NCI-H2081 treated with DMSO at 0.1 percent for 48 hours (cell line): ENCODE measurements at places on chromosomes 1 and 21.

DNA sequence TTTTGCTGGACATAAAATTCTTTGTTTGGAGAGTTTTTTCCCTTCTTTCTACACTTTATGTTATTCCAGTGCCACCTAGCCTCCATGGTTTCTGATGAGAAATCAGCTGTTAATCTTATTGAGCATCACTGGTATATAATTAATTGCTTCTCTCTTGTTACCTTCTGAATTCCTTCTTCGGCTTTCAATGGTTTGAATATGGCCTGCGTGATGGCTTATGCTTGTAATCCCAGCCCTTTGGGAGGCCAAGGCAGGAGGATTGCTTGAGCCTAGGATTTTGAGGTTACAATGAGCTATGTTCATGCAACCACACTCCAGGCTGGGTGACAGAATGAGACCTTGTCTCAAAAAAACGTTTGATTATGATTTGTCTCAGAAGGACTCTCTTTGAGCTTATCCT, 13.0 kb upstream of the CNIH4 start:
- DNase-seq, result no peak

GRCh38 chr21:32140151-32140550, 138.7 kb downstream of the MIS18A start:
- no peak for DNase-seq

DNA sequence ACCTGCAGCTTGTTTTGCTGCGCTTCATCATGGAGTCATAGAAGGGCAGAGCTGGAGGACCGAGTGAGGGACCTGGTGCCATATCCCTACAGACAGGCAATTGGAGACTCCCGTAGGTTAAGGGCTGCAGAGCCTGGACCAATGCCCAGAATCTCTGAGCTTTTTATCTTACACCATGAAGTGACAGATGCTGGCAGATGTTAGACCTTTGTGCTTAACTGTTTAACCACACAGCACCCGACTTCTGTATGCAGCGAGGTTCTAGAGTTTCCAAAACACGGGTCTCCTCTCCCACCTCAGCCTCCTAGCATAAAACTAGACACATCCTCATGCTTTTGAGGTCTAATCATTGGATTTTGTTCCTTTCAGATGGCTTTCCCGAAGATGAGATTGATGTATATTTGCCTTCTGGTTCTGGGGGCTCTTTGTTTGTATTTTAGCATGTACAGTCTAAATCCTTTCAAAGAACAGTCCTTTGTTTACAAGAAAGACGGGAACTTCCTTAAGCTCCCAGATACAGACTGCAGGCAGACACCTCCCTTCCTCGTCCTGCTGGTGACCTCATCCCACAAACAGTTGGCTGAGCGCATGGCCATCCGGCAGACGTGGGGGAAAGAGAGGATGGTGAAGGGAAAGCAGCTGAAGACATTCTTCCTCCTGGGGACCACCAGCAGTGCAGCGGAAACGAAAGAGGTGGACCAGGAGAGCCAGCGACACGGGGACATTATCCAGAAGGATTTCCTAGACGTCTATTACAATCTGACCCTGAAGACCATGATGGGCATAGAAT, 47.6 kb downstream of the B3GALT5 start:
- DNase-seq, result peak; percentile 36

DNA sequence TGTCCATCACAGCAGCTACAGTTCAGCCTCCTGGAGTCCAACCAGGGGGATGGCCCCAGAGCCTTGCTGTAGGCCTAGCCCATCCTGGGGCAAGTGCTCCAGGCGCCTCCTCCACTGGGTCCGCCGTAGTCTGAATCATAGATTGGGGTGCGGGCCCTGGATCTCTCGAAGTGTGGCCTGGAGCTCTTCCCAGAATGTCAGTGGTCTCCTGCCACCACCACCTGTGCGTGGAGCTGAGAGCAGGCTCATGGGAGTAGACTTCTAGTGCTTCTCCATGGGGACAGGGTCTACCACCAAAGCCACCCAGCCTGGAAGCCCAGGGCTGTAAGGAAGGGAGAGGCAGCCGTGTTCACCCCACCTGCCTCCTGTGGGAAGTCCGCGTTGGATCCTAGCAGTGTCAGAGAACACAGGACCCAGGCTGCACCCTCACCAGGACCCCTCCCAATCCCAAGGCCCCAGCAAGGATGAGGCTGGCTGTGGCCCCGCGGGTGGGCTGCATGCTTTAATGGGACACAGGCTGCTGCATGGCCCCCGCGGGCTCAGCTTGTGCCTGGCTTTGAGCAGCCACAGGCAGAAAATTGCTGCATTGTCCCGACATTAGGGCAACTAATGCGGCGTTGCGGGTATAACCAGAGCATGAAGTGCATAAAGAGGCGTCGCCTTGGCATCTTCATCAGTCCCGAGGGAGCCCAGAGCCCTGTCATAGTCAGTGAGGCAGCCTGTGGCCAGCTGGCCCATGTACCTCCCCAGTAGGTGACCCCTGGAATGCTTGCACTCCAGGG, 735 bp upstream of the HES3 start:
- DNase-seq, result no peak

GRCh38 chr1:184352776-184353175, 34.1 kb upstream of the C1orf21 start:
- DNase-seq, result no peak

GRCh38 chr1:209207126-209207700, 376.3 kb upstream of the CAMK1G start:
- no peak for DNase-seq

DNA sequence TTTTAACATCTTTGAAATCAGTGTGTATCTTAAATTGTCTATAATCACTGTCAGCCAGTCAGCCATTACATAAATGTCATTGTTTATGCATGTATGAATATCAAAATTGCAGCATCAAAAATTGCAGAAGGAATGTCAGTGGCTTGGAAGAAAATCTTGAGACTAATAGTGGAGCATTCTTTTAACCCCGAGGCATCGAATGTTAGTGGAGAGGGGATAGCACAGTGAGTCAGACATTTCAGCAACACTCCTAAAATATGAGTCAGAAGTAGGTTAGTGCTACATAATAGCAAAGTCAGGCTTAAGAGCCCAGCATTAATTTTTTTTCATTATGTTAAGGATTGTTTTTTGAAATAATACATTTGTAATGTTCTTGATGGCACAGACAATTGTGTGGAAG, 45.5 kb downstream of the SNRPE start:
- no peak for DNase-seq

DNA sequence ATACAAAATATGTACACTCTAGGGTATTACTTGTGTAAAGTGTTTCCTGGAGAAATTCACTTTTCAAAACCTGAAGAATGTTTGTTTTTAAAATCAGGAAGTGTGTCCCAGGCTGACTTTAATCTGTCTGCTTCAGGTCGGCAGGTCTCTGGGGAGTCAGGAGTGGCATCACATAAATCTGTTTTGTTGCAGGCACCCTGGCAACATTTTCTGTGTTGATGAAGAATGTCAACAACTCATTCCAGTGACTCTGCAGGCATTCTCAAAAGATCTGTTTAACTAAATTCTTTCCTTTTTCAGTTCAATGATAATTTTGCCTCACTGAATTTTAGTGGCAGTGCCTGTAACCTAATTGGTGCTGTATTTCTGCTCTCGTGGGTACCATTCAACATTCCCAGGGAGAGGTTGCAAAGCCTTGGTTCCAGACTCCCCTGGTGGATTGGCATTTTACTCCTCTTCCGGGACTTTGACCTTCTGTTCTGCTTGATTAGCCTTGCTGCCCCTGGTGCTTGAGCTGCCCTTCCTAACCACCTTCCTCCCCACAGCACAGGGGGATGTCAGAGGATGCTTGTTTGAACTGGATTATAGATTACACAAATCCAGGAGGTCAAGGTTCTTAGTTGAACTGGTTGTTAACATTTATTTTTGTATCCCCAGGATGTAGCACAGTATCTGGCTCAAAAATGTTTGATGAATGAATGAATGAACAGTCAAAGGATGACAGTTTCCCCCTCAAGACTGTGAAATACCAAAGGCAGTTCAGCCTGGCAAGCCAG, 55.4 kb upstream of the LPGAT1 start:
- DNase-seq, result no peak

DNA sequence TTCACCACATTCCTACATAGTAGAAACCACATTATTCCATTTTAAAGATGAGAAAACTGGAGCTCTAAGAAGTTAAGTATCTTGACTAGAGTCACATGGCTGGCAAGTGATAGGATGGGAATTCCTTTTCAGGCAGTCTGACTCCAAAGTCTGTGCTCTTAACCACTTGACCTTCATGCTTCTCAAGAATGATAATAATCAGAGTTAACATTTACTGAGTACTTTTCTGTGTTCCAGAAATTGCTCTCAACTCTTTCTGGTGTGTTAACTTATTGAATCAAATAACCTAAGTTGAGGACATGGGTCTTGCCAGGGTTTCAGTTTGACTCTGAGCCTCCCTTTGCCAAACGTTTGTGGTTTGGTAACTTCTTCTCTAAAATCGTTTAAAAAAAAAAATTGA, 169.4 kb downstream of the RASAL2 start:
- no peak for DNase-seq

- no peak for DNase-seq
These were observed 81.0 kb upstream of the ARID1A start for GRCh38 chr1:26614655-26615411.

- DNase-seq, result no peak
These were observed 28.8 kb downstream of the OR10J1 start for GRCh38 chr1:159468321-159468720.

DNA sequence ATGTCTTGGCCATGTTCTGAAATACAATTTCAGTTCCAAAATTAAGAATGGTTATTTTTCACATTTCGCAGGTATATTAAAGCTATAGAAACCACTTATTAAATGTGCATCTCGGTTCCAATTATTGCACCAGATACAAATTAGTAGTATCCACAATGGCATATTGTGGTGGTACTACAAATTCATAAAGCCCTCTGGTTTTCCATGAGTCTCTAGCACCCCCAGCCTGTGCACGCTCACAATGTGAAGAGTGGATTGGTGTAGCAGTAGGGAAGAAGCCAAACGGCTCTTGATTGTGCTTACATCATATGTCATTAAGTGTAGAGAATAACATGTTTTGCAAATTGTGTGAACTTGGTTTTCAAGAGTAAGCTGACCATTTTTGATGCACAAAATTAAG, 1.9 kb upstream of the BRINP3 start:
- DNase-seq, result no peak

- DNase-seq, result no peak
These were observed 533 bp upstream of the RGL1 start for GRCh38 chr1:183804387-183804786.

GRCh38 chr1:30817077-30817438, 59.5 kb upstream of the LAPTM5 start:
- no peak for DNase-seq
